T-cell (primary cell): ENCODE measurements at places on chromosomes 3 and 15.

GRCh38 chr15:39184701-39185390 is 396.0 kb upstream of the THBS1 start:
- DNase-seq: no peak

GRCh38 chr3:29972320-29972993 is 633.9 kb upstream of the TGFBR2 start:
- no peak for DNase-seq

GRCh38 chr15:37246065-37246464 is 145.7 kb upstream of the MEIS2 start:
- DNase-seq: no peak

GRCh38 chr3:147915057-147915456 is 505.9 kb downstream of the ZIC1 start:
- DNase-seq: no peak

GRCh38 chr3:29649815-29650547 is 369.1 kb downstream of the RBMS3 start:
- no peak for DNase-seq

DNA sequence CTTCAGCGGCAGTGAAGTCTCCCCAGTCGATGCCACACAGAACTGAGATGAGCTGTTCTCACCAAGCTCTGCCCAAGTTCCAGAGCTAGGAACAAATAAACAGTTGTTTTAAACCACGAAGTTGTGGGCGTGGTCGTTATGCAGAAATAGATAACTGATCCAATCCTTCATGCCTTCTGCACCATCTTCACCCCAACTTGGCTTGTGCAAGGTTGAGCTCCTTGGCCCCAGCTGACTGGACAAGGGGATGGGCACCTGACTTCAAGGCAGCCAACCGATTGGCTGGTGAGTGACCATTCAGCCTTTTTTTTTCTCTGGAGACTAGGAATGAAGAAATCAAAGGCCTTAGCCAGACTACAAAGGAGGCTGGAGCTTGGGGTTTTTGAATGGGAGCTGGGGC is 23.9 kb downstream of the LINGO1 start:
- no peak for DNase-seq

- DNase-seq: no peak
Observed at GRCh38 chr3:54067055-54067698, 55.2 kb upstream of the CACNA2D3 start.

- no peak for DNase-seq
Observed at GRCh38 chr15:70974004-70974832, 81.6 kb downstream of the LRRC49 start.

- DNase-seq: no peak
Observed at GRCh38 chr3:148964809-148965208, 26.5 kb upstream of the GYG1 start.
